ENCODE measurements at places on chromosomes 2 and 18.

DNA sequence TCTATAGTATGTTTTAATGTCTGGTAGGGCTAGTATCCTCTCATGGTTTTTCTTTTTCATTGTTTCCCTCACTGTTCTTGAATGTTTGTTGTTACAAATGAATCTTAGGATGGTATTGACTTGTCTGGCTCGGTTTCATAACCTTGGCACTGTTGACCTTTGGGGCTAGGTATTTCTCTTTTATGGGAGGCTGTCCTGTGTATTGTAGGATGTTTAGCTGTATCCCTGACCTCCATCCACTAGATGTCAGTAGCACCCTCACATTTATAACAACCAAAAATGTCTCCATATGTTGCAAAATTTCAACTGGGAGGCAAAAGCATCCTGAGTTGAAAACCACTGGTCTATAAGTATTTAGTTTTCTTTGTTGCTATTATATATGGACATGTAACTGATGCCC is 7.0 kb upstream of the AOX1 start:
- DNase-seq = no peak

GRCh38 chr18:9765501-9765900 is 57.4 kb downstream of the RAB31 start:
- no peak for DNase-seq

DNA sequence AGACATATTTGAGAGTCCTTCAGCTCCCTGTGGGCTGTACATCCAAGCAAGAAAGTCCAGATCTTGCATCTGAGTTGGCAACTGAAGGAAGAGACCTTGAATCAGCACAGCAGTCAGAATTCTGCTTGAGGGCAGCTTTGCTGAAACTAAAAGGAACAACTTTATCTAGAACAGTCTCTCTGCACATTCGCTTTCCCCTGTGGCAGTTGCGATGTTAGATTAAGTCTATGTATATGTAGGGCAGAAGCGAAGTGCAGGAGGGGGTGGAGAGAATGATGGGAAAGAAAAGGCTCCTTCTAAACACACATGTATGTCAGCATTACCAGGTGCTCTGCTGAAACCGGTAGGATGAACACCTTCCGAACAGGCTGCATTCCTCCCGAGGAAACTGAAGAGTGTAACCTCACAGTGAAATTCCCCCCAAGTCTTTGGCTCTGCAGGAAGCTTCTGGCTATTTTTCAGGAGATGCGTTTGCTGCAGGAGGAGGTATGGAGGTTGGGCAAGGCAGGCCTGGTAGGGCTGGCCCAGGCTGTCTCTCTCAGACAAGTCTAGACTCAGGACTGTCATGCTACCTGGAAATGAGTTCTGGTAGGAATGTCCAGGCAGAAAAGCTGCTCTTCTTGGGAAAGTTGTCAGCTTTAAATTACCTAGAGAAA is 70.0 kb upstream of the ATL2 start:
- no peak for DNase-seq

DNA sequence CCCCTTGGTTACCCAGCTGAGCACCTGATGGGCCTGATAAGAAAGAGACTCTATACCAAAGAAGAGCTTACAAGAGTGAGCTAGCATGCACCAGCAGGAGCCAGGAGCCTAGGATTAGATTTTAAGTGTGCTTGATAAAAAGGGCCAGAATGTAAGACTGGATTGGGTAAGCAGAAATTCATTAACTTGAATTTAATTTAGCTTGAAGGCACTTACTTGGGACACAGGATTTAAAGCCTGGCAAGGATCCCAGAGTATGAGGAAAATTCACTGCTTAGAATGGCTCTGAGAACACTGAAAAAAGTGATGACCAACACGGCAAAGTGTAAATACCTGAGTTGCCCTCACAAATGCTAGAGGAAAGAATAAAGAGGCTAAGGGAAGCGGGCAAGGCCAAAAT is 91.3 kb upstream of the RBBP8 start:
- DNase-seq = no peak

DNA sequence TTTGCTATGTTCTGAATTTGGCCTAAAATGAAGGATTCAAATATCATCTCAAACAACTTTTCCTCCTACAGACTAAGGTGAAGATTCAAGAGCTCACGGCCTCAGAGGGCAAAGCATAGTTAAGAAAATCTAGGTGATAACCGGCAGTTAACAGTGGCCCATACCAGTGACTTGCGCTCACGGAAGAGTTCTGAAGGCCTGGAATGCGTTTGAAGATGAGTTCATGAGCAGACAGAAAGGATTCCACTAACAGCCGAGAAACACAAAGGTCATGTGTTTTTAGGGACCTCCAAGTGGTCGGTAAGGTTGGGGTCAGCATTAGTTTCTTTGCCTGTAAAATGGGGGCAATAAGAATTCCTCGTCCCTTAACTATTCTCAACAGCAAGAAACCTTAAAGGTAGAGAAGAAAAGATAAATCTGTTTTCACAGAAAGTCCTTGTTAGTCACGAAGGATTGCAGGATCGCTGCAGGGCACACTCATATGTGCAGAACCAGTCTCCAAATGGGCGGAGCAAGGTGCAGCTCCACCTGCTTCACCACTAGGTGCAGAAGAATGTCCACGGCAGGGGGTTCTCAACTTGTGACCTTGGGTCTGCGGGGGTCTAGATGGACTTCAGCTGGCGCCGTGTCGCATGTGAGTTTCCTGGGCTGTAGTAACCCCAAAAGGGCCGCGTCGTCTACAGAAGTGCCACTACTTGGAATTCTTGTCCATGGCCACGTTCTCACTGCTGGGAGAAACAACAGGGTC is 708 bp upstream of the RPIA start:
- DNase-seq = no peak

- peak; percentile 4 for DNase-seq
Measured at GRCh38 chr2:176814740-176815367, 397.7 kb upstream of the HNRNPA3 start.

DNA sequence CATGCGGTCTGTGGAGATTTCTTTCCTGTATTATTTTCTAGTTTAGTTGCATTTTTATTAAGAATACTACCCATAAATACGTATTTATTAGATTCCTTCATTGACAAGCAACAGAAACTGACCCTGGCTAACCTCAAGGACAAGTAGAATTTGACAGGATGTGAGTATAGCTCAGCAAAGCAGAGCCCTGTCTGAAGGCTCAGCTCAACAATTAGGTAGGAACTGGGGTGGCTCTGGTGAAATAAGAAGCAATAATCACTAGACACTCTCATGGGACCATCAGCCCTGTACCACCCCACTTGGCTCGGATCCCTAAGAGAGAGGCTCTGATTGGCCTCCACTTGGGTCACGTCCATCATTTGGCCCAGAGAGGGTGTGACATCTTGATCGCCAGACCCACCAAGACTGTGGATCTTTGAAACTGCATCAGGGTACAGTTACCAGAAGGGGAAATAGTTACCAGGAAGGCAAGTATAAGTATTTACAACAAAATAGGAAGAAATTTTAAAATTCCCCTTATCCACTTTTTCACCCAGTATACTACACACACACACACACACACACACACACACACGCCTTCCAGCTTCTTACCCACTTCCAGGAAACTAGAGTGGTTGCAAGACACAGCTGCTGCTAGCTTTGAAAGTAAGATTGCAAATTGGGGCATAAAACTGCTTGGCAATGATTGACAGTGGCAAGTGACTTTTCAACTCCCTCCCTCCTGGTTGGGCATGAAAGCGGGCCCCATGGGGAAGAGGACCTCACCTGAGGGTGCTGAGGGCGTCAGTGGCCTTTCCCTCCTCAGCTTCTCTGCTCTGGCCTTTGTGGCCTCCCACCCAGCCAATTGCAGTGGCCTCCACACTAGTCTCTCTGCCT is 41.8 kb downstream of the KCTD18 start:
- DNase-seq = no peak

DNA sequence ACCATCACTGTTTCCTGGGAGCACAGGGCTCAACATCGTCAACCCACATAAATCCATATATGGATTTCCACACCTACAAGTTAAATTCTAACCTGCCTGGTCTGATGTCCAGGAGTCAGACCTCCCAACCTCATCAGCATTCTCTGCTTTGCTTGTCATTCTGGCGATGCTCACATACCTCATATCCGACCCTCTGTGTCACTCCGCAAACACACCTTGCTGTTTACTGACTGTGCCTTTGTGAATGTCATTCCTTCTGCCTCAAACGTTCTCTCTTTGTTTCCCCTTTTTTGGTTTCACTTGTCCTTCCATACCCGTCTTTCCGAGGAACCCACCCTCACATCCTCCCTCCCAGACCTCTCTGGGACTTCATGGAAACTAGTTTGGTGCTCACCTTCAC is 187.1 kb downstream of the ACTR3 start:
- DNase-seq = no peak

All from GM04504 (cell line).